Peyer's patch (tissue), 4 donors: ENCODE measurements at places on chromosomes 2 and 18. TPM values are rescaled to one million over a fixed set of nuclear protein-coding genes. Genes with fewer than 3 reads are reported as not detected.

Gene NTSR2
- not detected for total RNA-seq

Gene DSC2
- total RNA-seq = 90.0 TPM

Gene ANKRD53
- 3.5 TPM for total RNA-seq

Gene GPR39
- total RNA-seq = 38.5 TPM

Gene ABCG8
- 17.6 TPM for total RNA-seq

Gene TMEM37
- total RNA-seq = 242 TPM

Gene ANKRD30BL
- not detected for total RNA-seq

DNA sequence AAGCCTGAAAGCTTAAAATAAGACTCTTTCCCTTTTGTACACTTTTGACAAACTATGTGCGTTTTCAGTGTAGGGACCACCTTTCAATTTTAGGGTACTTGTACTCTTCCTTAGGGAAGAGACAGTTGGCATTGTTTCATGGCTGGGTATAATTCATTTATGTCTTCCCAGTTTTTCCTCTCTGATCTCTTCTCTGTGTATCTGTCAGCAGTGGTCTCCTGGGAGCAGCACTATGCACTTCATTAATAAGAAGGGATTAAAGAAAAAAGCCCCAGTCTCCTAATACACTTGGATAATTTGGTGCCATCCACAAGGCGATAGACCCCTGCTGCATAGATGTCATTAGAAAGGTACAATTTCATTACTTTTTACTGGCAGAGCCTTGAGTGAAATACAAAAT is 12.1 kb downstream of the AQP4 start:
- no peaks in the 10 kb centered on the region for H3K27me3 ChIP-seq
- no peak overlapping the region for H3K27ac ChIP-seq
- no peaks in the 10 kb centered on the region for H3K36me3 ChIP-seq
- no peak for DNase-seq

- no peaks in the 10 kb centered on the region for H3K4me1 ChIP-seq
- H3K27me3 ChIP-seq = no peaks in the 10 kb centered on the region
- no peak for DNase-seq
Measured at GRCh38 chr2:100407073-100407472, 10.4 kb downstream of the CHST10 start.

DNA sequence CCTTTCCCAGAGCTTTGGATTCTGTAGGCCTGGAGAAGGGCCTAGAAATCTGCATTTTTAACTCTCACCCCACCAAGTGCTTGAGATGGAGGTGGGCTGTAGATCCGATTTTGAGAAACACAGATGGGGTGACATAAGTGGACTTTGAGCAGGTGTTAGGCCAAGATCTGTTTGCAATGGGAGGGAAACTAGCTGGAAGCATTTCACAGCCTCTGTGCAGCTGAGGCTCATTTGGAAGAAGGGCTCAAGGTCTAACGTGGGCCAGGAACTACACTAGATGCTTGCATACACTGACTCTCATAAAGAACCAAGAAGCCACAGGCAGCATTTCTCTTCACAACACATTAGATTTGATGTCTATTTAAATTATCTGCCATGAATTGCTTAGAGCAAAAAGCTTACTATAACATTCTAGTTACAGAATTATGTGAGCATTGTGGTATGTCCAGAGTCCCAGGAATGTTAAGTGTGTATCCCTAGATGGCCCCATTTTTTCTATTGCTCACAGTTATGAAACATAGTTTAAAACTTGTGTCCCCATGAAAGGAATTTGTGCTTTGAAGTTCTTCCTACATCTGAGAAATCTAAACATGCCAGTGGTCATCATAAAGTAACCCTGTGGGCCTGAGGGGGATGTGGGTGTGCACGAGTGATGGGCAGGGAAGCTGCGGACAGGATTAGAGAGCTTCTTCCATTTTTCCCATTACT is 77.2 kb downstream of the CD28 start:
- no peak overlapping the region for H3K27ac ChIP-seq
- no peaks in the 10 kb centered on the region for H3K4me1 ChIP-seq
- no peaks in the 10 kb centered on the region for H3K36me3 ChIP-seq
- DNase-seq = no peak

GRCh38 chr18:44701227-44701626 is 20.5 kb downstream of the SETBP1 start:
- no peak overlapping the region for H3K27ac ChIP-seq
- H3K4me1 ChIP-seq = no peaks in the 10 kb centered on the region
- H3K36me3 ChIP-seq = no peaks in the 10 kb centered on the region
- DNase-seq = no peak

- H3K27me3 ChIP-seq = no peaks in the 10 kb centered on the region
- no peaks in the 10 kb centered on the region for H3K36me3 ChIP-seq
Measured at GRCh38 chr2:65316072-65316471, 88.4 kb downstream of the ACTR2 start.

GRCh38 chr2:208373460-208374089 is 33.0 kb upstream of the PTH2R start:
- no peaks in the 10 kb centered on the region for H3K36me3 ChIP-seq
- no peak overlapping the region for H3K4me3 ChIP-seq
- no peaks in the 10 kb centered on the region for H3K27me3 ChIP-seq

GRCh38 chr2:229090225-229090624 is 180.9 kb downstream of the PID1 start:
- no peaks in the 10 kb centered on the region for H3K36me3 ChIP-seq
- peak; percentile 64 for DNase-seq
- H3K4me1 ChIP-seq = no peaks in the 10 kb centered on the region
- no peaks in the 10 kb centered on the region for H3K27me3 ChIP-seq
- no peak overlapping the region for H3K4me3 ChIP-seq

DNA sequence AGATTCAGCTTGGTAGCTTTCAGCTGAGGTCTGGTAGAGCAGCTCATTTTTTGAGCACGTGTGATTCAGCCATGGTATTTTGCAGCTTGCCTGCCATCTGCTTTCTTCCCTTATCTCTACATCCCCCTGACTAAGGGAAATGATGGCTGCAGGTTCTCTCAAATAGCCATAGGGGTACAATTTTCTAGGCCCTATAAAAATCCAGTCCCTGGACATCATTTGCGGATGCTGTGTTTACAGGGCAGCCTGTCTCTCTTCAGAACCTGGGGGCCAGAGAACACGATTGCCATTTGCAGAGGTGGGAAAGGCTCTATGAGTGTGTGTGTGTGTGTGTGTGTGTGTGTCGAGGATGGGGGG is 442.7 kb upstream of the MEIS1 start:
- no peak overlapping the region for H3K27ac ChIP-seq
- no peak overlapping the region for H3K4me3 ChIP-seq
- H3K36me3 ChIP-seq = no peaks in the 10 kb centered on the region
- H3K4me1 ChIP-seq = no peaks in the 10 kb centered on the region

GRCh38 chr2:88696611-88697010 is 5.1 kb downstream of the RPIA start:
- peaks cover 30% of the 10 kb centered on the region for H3K4me1 ChIP-seq
- H3K36me3 ChIP-seq = peaks cover 8% of the 10 kb centered on the region
- H3K4me3 ChIP-seq = no peak overlapping the region
- DNase-seq = no peak
- no peak overlapping the region for H3K27ac ChIP-seq

DNA sequence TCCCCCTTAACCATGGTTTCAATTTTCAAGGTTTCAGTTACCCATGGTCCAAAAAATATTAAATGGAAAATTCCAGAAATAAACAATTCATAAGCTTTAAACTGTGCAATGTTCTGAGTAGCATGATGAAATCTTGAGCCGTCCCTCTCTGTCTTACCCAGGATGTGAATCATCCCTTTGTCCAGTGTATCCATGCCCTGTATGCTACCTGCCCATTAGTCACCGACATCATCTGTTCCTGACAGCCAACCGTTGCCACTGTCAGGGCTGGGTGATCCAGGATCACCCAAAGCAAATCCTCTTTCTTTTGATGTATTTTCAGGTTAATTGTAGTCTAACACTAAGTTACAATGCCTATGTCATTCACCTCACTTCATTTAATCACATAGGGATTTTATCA is 15.7 kb upstream of the OLA1 start:
- H3K36me3 ChIP-seq = no peaks in the 10 kb centered on the region
- DNase-seq = no peak
- H3K27me3 ChIP-seq = no peaks in the 10 kb centered on the region
- no peaks in the 10 kb centered on the region for H3K4me1 ChIP-seq
- no peak overlapping the region for H3K27ac ChIP-seq

DNA sequence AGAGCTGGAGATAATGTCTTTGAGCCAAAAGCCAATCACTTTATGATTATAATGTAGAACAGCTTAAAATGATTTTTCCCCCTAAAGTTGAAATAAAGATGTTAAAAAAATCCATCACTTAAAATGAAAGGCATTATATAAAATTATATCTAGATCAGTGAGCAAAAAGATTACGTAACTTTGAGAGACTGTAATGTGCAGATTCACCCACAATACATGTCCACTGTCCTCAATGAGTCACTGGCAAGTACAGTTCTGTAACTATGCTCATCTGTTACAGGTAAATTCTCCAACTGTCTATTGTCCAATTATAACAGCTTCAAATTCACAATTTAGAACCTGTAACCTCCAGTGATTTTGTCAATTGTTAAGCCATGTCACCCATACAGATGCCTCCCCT is 19.0 kb downstream of the FAM161A start:
- no peak overlapping the region for H3K4me3 ChIP-seq
- no peaks in the 10 kb centered on the region for H3K27me3 ChIP-seq
- H3K4me1 ChIP-seq = no peaks in the 10 kb centered on the region
- no peak for DNase-seq

GRCh38 chr2:205660521-205661124 is 21.7 kb upstream of the NRP2 start:
- peak overlapping the region; percentile 30 for H3K27ac ChIP-seq
- no peaks in the 10 kb centered on the region for H3K27me3 ChIP-seq
- no peak overlapping the region for H3K4me3 ChIP-seq
- no peaks in the 10 kb centered on the region for H3K4me1 ChIP-seq
- H3K36me3 ChIP-seq = no peaks in the 10 kb centered on the region

GRCh38 chr2:179974761-179975160 is 32.3 kb downstream of the CWC22 start:
- no peak for DNase-seq
- no peaks in the 10 kb centered on the region for H3K27me3 ChIP-seq
- H3K4me1 ChIP-seq = no peaks in the 10 kb centered on the region
- no peaks in the 10 kb centered on the region for H3K36me3 ChIP-seq
- H3K4me3 ChIP-seq = no peak overlapping the region

- no peak overlapping the region for H3K27ac ChIP-seq
- no peak for DNase-seq
- H3K4me1 ChIP-seq = no peaks in the 10 kb centered on the region
Measured at GRCh38 chr2:158914731-158915130, 53.7 kb upstream of the TANC1 start.

DNA sequence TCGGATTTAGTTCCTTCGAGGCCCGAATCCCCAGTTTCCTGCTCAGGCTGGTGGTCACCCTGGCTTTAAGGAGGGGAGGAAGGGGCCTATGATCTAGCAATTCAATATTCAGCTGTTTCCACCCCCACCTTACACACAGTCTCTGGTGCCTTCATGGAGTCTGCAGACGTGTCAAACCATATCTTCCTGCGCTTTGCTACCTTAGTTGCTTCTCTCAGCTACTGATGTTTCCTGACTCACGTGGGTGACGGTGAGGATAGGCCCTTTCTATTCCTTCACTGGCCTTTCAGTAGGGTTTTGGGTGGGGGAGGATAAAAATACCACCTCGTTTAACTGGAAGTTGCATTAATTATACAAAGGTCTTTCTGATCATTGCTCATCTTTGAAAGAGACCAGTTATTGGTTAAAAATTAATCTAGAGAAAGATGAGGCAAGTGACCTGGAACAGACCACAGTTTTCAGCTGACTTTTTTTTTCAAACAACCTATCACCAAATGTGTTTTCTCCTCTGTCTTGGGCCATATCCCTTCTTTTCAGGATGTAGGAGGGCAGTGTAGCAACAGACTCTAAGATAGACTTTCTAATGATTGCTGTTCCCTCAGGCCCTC is 49.7 kb downstream of the SH2D6 start:
- DNase-seq = no peak
- no peaks in the 10 kb centered on the region for H3K27me3 ChIP-seq
- no peak overlapping the region for H3K4me3 ChIP-seq
- H3K4me1 ChIP-seq = no peaks in the 10 kb centered on the region
- H3K27ac ChIP-seq = peak overlapping the region; percentile 65

GRCh38 chr2:208556983-208557484 is 150.4 kb downstream of the PTH2R start:
- H3K27ac ChIP-seq = no peak overlapping the region
- no peak overlapping the region for H3K4me3 ChIP-seq
- no peak for DNase-seq

GRCh38 chr2:207670887-207671286 is 40.6 kb upstream of the CCNYL1 start:
- H3K4me1 ChIP-seq = no peaks in the 10 kb centered on the region
- no peak overlapping the region for H3K4me3 ChIP-seq
- DNase-seq = no peak
- H3K27me3 ChIP-seq = no peaks in the 10 kb centered on the region
